ENCODE measurements at places on chromosomes 6 and 20.

DNA sequence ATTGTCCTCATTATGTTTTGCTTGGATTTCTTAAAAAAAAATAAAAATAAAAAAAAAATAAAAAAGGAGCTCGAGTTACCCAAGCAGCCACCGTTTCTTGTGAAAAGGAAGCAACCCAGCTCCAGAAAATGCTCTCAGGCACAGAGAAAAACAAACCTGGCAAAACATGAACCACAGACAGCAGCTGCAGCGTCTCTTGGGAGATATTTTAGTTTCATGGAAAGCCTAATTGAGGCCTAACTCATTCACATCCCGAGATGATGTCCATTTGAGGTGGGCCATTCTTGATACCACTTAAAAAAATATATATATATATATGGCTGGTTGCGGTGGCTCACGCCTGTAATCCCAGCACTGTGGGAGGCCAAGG is 13.7 kb upstream of the MRAP2 start:
- DNase-seq = no peak

- no peak for DNase-seq
Measured at GRCh38 chr6:1110164-1110563, 201.7 kb upstream of the FOXQ1 start.

- no peak for DNase-seq
Measured at GRCh38 chr6:78243519-78243918, 590.7 kb downstream of the MEI4 start.

DNA sequence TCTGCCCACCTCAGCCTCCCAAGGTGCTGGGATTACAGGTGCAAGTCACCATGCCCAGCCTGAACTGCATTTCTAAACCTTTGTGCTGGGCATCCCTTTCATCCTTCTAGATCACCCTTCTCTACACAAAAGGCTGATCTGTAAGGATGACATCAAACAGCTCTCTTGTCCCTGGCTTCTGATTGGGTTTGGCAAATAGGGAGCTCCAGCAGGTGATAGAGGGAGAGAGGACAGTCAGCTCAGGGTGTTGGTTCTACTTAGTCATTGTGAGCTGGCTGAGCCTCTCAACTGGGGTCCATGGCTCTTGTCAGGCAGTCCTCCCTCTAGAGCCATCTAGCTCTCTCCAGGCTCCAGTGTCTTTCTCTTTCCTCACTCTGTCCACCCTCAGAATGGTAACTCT is 237.6 kb upstream of the JARID2 start:
- no peak for DNase-seq

- DNase-seq = peak; percentile 83
Measured at GRCh38 chr6:28865401-28866204, 58.2 kb downstream of the TRIM27 start.

DNA sequence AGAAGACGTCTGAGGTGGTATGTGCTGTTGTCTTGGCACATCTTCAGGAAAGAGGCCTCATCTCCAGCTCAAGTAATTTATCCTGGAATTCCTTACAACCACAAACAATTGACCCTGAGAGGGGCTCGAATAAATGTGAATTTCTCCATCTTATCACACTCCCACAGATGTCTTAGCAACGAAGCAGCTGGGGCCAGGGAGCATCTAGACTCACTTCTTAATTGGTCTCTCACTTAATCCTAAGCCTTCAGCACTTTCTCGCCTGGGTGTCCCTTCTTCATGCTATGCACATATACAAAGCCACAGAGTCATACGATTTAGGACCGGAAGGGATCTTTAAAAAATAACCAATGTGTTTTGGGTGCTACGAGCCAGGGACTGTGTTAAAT is 27.1 kb downstream of the PCK1 start:
- no peak for DNase-seq

DNA sequence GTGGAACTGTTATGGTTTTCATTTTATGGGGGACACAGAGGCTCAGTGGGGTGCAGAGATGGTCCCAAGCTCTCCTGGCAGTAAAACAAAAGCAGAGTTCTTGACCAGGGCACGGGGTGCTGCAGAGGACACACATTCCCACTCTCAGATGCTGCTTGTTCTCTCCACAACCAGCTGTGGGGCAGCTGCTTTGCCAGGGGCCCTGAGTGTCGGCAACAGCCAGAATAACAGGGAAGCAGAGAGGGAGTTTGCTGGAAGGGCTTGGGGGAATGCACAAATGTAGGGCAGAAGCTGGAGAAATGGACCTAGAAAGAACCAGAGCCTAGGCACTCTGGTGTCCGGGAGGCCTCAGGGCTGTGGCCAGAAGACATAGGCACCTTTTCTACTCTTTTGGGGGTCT is 93.7 kb downstream of the CDH26 start:
- DNase-seq = no peak

- DNase-seq = no peak
Measured at GRCh38 chr6:15351631-15352030, 105.8 kb downstream of the JARID2 start.

DNA sequence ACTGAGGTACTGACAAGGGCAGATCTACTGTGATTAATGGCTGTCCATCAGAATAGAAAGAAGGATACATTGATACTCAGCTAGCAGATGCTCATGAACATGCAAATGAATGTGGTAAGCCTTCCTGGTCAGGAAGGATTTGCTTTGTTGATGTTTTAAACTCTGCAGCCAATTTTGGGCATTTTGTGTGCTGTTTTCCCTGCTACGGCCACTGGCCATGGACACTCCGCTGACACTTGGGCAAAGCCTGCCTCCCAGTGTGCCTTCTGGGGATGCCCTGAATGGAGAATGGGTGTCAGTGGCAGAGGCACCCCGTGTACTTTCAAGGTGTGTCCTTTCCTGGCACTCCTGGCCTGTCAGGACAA is 113.1 kb downstream of the SOBP start:
- no peak for DNase-seq

- DNase-seq = peak; percentile 68
Measured at GRCh38 chr6:10521104-10521808, at the start of gene GCNT2. GCNT2 (plus strand) TSS chr6:10521351; CDS start chr6:10528912, 7,561 bp downstream.

- no peak for DNase-seq
Measured at GRCh38 chr20:50379049-50379990, 130.9 kb upstream of the PTPN1 start.

GRCh38 chr6:145051661-145052060 is 683.7 kb downstream of the EPM2A start:
- DNase-seq = no peak

DNA sequence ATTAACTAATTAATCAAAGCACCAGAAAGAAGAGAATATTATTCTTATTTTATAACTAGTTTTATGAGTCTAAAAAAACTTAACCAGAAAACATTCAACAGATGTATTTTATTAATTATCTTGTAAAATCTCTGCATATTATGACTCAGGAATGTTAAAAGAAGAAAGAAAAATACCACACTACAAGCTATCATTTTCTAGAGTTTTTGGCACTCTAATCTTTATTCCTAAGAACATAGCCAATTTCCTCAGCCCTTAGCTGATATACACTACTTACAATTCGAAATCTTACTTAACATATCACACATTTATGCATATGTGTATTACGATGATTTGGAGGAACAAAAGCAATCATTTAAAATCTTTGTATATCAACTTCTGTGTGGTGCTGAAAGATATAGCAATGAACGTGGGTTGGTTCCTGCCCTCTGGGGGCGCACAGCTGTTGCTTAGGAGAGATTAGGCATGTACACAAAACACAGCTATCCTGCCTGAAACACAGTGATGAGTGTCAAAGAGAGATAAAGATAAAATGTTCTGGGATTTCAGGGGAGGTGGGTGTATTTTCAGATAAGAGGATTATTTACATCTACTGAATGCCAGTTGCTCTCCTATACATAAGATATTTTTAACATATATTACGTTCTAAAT is 404.5 kb downstream of the SYNE1 start:
- DNase-seq = no peak

DNA sequence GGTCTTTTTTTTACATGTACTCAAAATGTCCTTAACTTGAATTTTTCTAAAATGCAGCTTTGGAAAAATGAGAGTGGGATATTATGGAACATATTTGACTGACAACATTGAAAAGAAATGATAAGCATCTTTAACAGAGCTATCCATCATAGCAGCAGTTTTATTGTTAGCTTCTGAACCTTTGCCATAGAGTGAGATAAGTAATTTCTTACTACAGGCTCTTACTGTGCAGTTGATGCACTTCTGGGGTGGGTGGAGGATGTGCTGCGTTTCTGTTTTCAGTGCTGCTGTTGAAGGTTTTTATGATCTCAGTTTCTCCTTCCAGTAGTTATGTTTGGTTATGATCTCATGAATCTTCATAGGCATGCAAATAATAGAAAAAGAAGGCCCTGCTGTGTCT is 267.0 kb downstream of the TMEM242 start:
- DNase-seq = no peak

GRCh38 chr6:136508725-136509392 is 41.4 kb downstream of the MAP7 start:
- no peak for DNase-seq

DNA sequence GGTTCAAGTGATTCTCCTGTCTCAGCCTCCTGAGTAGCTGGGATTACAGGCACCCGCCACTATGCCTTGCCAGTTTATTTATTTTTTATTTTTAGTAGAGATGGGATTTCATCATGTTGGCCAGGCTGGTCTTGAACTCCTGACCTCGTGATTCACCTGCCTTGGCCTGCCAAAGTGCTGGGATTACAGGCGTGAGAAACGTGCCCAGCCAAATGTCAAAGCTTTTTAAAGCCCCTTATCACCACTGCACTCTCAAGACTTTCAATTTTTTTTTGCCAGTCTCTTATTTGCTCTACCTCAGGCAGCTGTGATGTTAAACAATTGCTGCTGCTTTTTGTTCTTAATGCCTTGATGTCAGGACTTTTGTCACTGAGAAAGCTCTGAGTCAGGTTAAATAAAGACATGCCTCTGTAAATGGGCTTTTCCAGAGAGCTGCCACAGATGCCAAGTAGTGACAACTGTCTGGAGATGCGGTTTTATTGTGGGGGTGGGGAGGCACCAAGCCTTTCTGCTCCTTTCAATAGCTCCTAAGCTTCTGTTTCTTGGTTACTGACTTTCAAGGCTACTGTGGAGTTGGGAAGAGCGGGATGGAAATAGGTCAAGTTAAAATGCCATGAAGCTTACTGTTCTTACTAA is 29.2 kb downstream of the RSPH3 start:
- DNase-seq = peak; percentile 21

- DNase-seq = peak; percentile 48
Measured at GRCh38 chr6:16760516-16761470, at the start of gene ATXN1. ATXN1 (minus strand) TSS chr6:16761460.

- no peak for DNase-seq
Measured at GRCh38 chr20:58344741-58345140, 35.2 kb downstream of the RAB22A start.

DNA sequence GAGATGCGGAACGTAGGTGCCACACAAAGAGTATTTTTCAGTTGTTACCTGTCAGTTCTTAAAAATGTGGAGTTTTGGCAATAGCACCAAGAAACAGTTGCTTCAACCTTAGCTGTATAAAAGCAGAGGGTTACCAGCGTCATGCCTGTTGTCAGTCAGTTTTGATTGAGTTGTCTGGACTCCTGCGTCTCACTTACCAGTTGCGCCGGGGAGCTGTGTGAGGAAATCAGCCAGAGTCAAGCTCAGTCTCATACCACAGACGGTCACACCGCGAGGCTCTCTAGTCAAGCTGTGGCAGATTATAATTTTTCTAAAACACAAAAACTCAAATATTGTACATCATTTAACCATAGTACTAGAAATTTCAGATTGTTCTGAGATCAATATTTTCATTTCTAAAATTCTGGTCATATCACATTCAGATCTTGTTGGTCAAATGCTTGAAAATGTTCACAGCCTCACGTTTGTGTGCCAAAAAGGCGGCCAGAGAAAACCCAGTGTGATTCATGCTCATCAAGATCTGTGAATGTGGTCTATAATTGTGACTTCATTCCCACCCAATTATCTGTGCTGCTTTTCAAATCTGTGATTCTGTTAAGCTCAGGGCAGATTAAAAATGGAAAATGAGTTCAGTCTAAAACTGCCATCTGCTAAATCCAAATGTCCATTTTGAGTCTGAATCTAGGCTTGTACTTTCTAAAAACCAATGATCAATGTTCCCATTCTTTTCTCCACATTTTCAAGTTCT is 37.5 kb downstream of the SASH1 start:
- no peak for DNase-seq

GRCh38 chr20:56584916-56585315 is 44.2 kb upstream of the TFAP2C start:
- no peak for DNase-seq

- DNase-seq = no peak
Measured at GRCh38 chr20:62741191-62741691, 32.6 kb downstream of the NTSR1 start.

DNA sequence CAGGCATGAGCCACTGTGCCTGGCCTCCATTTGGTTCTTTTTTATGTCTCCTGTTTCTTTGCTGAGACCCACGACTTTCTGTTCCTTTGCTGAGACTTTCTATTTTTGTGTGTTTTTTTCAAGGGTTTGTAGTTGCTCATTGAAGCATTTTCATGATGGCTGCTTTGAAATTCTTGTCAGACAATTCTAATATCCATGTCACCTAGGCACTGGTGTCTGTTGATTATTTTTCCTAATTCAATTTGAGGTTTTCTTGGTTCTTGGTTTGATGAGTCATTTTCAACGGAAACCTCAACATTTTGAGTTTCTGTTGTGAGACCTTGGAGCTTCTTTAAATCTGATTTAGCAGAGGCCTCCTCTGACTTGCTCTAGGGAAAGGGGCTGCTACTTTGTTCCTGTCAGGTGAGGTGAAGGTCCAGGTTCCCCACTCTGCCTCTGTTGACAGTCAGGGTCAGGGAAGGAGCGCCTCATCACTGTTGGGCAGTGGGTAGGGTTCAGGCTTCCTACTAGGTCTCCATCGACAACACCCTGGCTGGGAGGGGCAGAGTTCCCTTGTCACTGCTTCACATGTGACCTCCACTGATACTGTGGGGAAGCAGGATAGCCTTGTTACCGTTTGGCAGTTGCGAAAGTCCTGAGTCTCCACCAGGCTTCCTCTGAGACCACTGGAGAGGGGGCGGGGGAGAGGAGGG is 67.2 kb upstream of the RNF24 start:
- no peak for DNase-seq

DNA sequence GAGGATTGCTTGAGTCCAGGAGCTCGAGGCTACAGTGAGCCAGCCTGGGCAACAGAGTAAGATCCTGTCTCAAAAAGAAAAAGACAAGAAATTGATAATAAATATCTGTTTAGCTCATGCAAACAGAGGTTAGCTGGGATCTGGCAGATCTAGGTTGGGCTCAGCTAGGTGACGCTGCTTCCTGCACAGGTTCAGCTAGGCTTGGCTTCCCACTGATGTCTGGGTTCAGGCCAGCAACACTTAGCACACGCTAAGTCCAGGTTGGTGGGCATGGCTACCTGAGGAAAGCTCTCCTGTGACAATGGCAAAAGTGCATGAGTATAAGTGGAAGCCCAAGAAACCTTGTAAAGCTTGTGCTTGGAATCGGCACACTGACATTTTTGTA is 48.7 kb downstream of the RIN2 start:
- DNase-seq = no peak

DNA sequence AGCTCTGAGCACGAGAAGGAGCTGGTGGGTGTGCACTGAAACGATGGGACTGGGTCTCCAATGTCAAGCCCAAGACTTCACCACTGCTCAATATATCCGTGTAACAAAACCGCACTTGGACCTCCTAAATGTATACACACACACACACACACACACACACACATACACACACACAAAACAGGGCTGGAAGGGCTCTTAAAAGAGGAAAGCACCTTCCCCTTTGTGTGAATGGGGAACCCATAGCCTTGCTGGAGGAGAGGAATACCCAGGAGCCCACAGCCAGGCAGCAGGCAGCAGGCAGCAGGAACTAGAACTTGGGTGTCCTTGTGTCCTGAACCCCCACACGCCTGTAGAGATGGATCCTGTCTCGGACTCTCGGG is 29.8 kb downstream of the TGM2 start:
- no peak for DNase-seq
